ENCODE measurements at places on chromosomes 16 and 17.

DNA sequence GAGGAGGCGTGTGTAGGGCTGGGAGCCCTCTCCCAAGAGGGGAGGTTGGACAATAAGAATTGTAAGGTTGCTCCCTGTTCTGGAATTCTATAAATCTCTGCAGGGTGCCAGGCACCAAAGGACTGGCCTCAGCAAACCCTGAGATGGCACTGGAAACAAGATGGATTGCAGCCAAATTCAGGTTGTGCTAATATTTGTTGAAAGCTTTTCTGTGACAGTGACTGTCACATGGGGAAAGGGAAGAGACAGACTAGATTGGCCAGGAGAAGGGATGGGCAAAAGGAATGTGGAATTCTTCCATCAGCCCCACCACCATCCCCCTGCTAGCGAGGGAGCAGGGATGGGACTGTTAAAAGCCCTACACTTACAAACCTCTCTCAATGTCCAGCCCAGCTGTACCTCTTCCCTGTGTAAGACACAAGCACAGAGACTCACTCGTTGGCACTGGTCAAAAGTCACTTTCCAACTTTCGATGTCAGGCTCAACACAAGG is 62.4 kb downstream of the SOX9 start:
- no peak for DNase-seq

GRCh38 chr16:57537581-57538234 is 1.3 kb upstream of the CCDC102A start:
- peak; percentile 62 for DNase-seq

DNA sequence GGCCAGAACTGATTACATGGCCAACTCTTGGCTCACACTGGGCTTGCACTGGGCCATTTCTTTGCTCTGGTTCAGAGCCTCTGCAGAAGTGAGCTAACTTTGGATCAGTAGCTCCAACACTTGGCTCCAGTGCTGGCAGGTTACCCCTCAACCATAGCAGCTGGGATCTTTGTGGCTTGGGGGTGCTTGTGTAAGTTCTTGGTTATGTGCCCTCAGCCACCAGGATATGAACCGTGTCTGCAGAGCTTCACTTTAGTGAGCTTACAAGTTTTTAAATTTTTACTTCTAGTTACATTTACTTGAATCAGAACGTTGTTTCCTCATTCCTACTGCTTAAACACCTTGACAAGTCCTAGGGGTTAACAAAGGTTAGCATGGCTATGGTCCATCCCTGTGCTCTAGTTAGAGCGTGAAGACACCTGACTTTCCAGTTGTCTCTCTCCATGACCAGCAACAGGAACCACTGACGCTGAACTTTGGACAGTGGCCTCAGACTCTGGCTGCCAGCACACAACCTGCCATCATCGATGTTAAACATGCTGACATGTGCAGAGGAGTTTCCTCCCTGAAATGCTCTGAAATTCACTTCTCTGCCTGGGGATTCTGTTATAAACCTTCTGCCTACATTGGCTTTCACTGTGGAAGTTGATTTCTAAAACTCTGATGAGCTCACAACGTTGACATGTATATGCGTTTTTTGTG is 4.1 kb downstream of the PDF start:
- DNase-seq: no peak

GRCh38 chr17:8823279-8823678 is 24.1 kb upstream of the MFSD6L start:
- peak; percentile 35 for DNase-seq

GRCh38 chr16:3137267-3137666 is 2.4 kb downstream of the ZNF213 start:
- no peak for DNase-seq

DNA sequence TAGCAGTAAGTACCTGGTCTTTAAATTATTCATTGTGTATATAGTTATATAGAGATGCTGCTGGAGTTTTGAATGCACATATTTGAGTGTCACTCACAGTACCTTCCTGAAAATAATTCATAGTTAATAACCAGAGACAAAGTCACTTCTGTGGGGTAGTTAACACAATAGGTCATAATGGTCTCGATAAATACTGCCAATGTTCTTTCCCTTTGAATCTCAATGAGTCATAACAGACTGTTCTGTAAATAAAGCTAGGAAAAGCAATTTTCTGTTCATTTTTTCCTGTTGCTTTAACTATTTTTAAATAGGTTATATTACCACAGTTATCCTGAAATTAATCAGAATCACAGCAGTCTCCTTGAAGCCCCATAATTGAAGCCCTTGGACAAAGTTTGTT is 87.2 kb downstream of the MAP2K4 start:
- no peak for DNase-seq

- DNase-seq: no peak
These were observed 30.4 kb downstream of the KIAA0513 start for GRCh38 chr16:85057948-85058347.

GRCh38 chr16:56420613-56421012 is 4.7 kb downstream of the AMFR start:
- DNase-seq: no peak

DNA sequence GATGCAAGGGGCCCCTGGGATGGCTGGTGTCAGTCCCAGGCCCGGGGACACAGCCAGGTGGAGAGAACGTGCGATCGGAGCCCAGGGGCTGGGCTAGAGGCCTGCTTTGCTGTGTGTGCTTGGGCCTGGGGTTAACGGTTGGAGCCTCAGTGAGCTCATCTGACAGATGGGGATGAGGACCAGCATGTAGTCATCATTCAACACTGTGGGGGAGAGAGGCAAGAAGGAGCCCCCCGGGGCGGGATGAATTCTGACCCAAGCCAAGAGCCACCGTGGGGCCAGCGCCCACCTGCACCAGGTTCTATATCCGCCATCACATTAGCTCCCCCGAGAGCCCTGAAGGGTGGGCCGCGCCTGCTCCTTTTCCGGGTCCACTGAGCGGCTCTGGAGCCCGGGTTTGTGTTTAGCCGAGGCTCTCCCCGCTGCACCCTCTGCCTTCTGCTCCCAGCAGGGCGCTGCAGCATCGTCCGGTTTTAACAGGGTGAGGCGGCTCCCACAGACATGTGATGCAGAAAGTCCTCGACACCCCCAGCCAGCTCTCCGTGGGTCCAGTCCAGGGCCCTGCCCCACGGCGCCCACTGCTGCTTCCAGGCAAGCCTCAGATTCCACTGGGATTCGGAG is 365.7 kb downstream of the SEC14L1 start:
- no peak for DNase-seq

- no peak for DNase-seq
These were observed 131.7 kb upstream of the HSBP1 start for GRCh38 chr16:83676086-83676485.

DNA sequence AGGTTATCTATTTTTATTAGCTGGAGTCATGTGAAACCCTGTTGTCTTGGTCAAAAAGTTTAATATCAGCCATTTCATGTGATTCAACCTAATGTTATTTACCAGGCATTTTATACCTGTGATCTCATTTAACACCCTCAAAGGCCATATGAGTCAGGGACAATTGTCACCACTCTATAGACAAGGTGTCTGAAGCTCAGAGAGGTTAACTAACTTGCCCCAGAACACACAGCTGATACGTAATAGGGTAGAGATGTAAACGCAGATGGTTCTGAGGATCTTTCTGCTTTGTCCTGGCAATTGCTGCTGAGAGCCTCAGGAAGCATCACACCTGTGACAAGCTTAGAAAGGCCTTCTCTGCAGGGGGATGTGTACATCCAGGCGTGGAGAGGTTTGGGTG is 4.9 kb downstream of the CD300A start:
- DNase-seq: no peak

- DNase-seq: no peak
These were observed 5.1 kb downstream of the ARMC5 start for GRCh38 chr16:31464348-31464769.

GRCh38 chr16:10824111-10824893 is 5.7 kb upstream of the TVP23A start:
- no peak for DNase-seq

GRCh38 chr17:57782062-57782490 is 37.0 kb upstream of the CCDC182 start:
- no peak for DNase-seq

DNA sequence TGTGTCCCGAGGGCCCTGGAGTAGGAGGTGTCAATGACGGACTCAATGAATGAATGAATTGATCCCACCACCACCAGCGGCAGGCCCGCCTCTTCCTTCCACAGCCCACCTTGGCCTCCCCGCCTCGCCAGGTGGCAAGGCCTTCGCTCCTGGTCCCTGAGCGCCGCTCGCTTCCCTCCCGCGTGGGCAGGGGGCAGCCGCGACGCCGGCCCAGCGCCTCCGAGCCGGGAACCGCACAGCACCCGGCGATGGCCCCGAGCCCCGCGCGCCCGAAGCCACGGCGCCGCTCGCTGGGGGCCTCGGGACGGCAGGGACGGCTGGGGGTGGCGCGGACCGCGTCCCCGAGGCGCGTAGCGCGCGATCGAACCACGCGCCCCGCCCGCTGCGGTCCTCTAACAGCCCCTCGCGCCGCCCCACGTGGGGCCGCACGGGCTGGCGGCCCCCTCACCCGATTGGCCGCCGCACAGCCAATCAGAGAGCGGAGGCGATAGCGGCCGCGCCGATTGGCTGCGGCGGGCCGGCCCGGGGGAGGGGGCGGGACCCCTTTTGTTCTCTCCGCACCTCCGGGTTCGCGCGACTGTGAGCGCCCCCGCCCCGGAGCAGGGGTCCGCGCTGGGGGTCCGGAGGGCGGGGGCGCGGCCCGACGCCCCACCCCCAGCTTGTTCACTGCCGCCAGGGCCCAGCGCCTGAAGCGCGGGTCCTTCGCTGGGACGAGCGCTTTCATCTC is 31.4 kb downstream of the ACTG1 start:
- peak; percentile 72 for DNase-seq

- no peak for DNase-seq
These were observed 16.2 kb upstream of the HNF1B start for GRCh38 chr17:37761059-37761458.

- no peak for DNase-seq
These were observed 131.3 kb upstream of the IRX6 start for GRCh38 chr16:55192734-55193133.

DNA sequence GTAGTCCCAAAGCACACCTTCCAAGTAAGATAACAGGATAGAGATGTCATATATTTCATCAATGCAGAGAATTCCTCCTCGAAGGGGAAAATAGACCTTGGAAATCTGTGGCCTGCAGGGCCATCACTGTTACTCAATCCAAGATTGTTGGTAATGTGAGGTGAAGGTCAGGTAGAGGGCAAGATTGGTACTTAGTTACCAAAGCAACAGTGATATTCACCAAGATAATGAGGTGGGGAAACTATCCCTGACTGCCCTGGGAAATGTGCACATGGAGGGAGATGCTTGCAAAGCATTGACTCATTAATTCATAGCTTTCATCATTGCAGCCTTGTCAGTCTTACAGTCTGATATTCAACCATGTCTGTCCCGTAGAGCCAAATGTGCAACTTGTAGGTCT is 234.1 kb upstream of the MON1B start:
- no peak for DNase-seq

DNA sequence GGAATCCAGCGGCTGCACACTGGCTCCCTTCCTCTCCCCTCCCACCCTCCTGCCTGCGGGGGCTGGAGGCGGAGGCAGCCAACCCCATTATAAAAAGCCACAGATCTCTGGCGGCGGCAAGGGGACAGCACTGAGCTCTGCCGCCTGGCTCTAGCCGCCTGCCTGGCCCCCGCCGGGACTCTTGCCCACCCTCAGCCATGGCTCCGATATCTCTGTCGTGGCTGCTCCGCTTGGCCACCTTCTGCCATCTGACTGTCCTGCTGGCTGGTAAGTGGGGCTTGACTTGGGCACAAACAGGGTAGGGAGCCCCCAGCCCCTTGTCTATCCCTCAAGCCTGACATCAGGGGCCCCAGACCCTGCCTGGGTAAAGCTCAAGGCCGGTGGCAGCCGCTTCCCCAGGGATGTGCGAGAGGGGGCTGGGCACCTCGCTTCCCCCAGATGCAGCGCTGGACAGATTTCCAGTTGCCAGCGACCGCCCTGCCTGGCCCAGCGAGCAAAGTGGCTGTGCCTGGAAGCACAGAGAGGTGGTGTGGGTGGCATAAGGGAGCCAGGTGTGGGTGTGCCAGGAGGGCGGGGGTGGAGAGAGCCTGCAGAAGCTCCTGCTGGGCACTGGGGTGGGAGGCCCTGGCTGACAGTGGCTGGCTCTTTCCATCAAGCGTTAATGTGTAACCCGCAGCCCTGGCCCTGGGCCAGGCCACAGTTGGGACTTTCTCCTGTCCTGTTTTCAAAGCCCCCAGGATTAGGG is at the start of gene CX3CL1:
Gene CX3CL1 (plus strand): TSS at position 119 of the 745 bp plus-strand sequence. CDS start 79 bp downstream, at position 198.
- DNase-seq: no peak

GRCh38 chr17:71519285-71519684 is 601.5 kb upstream of the SOX9 start:
- no peak for DNase-seq

- no peak for DNase-seq
These were observed 124.4 kb downstream of the SPECC1 start for GRCh38 chr17:20133517-20133916.

- no peak for DNase-seq
These were observed 2.8 kb downstream of the MYCBPAP start for GRCh38 chr17:50511058-50511457.

DNA sequence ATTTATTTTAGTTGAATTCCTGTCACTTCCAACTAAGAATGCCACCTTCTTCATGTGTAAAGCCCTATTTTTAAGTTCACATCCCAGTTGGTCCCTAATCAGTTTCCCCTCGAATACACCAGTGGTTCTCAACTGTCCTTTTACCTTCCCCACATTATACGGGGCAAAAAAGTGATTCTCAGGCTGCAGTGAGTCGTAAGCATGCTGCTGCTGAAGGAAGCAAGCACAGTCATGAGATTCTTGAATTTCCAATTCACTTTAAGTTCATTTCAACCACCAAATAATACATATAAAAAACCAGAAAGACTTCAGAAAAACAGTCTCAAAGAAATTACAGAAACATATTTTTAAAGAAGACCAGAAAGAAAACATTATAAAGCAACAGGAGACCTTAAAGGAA is 47.9 kb downstream of the UBE2G1 start:
- no peak for DNase-seq

DNA sequence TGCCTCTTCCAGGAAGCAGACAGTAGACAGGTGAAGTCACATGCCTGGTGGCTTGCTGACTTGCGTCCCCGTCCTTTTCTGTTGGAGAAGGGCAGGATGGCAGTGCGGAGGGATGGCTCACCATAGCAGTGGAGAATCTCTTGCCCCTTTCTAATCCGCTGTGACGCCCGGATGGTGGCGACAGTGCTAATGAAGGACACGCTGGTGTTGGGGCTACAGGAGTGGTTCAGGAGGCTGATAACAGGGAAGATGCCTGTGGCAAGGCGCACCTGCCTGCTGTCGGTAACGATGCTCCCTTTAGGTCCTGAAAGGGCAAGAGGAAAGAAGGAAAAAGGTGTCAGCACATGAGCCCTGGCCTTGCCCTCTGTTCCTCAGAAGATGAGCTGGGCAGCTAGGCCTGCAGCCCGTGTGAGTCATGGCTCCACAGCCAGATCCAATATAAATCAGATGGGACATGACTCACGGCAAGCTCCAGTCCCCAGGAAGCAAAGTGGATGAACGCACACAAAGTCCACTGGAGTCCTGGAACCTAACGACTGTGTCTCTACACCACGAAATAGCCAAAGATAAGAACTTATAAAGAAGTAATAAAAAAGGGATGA is 25.5 kb downstream of the SERPINF1 start:
- no peak for DNase-seq

GRCh38 chr16:78437352-78437968 is 338.0 kb downstream of the WWOX start:
- DNase-seq: peak; percentile 59

- no peak for DNase-seq
These were observed 14.8 kb upstream of the WFDC1 start for GRCh38 chr16:84279881-84280280.

Data from activated CD8-positive, alpha-beta memory T cell treated with anti-CD3 and anti-CD28 coated beads for 24 hours (primary cell).